ENCODE measurements at places on chromosomes 3 and 15.

DNA sequence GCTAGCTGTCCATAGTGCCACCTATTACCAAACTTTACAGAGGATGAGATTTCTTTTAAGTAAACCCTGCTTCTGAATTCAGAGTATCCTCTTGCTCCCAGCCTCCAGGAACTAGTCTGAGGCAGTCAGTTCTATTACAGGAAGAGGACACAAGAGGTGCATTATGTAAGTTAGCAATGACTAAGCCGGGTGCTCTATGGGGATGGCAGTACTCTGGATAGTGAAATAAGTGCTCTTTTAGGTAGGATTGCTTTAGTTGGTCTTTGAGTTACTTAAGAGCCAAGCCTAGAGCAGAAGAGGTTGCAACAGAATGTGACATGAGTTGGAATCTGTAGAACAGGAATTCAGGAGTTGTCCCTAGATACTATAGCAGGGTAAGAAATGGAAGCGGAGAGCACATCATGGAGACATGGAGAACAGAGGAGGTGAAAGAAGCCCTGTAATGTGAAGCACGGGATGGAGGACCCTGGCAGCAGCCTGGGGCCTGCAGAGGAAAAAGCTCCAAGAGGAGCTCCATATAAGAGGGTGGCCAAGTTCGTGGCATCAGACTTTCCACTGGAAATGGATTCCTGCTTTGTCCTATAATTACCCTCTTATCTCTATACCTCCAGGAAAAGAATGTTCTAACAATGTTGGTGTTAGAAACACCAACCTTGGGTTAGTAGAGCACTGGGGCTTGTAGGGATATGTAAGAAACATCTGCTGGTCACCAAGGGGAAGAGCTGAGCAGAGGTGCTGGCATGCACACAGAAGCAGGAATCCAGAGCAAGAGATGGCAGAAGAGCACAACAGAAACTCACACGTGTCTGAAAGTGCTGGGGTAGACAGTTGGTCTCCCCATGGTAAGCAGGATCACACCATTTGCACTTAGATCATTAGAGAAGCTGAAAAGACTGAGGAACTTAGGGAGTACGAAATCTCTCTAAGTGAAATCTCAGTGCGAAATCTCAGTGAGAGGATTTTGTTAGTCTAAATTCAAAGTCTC lies 851.1 kb downstream of the FHIT start:
- peak; percentile 67 for DNase-seq

- no peak for DNase-seq
Observed at GRCh38 chr3:152291238-152291637, 22.5 kb downstream of the MBNL1 start.

DNA sequence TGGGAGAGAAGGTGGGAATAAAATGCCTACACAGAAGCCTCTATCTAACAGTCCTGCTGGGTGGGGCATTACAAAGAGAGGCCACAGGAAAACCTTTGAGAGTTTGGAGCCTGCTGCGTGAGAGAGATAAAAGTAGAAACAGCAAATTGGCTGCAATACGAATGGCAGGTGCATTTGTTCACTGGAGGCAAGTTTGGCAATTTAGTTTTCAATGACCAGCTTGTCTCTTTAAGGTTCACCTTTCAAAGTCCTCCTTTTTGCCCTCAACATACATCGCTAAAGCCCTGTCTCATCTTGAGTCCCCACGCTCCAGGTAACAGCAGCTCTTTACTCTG lies 405.7 kb downstream of the LSAMP start:
- DNase-seq, result no peak

GRCh38 chr15:66638377-66638776 lies 63.7 kb upstream of the SMAD6 start:
- DNase-seq, result no peak

DNA sequence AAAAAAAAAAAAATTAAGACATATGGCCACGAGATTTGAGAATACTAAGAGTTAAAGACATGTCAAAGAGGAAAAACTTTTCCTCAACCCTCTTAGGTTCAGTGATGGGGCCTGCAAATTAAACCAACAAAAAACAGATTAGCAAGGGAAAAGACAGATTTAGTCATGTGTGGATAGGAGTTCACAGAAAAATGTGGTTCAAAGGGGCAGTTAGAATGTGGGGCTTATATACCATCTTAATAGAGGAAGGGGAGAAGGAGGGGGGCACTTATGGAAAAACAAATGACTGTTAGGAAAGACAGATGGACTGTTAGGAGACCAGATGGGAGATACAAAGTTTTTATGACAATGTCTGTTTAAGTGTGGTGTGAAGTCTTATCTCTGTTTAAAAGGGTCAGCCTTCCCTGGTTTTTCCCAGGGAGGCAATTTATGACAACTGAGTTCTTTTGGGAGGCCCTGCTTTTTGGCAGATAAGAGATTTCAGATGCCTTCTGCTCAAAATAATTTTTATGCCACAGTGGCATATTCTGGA lies 68.7 kb upstream of the FURIN start:
- no peak for DNase-seq

GRCh38 chr15:56733136-56734012 lies at the start of gene ZNF280D:
Gene ZNF280D (minus strand): TSS chr15:56733509. CDS start chr15:56707109, 26,400 bp downstream.
- peak; percentile 79 for DNase-seq

DNA sequence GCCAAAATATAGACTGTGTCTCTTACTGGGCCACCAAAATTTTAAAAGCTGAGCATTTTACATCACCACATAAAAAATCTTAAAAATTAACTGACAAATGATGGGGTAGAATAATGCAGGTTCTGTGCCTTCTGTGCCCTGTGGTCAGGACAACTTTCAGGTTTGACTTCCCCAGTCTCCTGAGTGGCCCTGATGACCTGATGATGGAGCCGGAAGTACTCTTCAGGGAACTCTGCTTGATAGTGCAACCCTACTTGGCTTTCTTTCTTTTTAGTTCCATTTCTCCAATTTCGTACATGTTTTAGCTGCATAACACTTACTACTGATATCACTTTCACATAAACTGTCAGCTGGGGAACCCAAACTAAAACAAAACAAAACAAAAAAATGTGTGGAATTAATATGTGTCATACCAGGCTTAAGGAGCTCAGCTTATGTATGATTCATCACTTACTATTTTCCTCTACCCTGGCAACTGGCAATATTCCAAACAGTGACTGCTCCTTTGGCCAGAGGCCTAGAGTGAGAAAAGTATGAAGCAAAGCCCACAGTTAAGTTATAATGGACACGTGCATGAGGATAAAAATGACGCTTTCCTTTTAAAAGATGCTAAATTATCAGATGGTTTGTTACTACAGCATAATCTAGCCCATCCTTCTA lies 194.3 kb downstream of the BCHE start:
- peak; percentile 24 for DNase-seq

GRCh38 chr15:71054286-71054952 lies 60.9 kb upstream of the THSD4 start:
- no peak for DNase-seq

DNA sequence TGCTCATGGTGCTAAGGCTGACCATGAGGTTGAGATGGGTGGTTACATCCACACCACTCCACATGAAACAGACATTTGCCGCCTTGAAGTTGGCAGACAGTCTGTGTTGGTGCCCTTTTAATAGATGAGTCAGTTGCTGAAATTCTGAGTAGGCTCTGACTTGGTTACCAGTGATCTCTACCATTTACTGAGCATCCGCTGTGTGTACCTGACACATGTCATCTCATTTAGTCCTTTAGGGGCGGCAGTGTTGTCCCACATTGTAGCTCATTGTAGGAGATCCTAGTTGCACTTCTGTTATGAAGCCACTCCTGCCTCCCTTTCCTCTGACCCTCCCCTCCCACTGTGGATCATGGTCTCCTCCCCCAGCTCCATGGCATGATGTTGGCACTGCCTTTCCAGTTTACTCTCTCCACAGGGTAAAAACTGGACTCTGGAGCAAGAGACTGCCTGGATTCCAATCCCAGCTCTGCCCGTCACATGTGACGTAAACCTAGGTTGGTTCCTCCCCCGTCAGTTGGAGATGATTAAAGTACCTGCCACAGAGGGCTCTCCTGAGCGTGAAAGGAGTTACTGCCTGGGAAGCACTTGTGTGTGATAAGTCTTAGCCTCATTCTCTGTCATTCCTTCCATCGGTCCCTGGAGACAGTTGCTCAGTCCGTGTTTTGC lies 21.6 kb downstream of the SLCO3A1 start:
- no peak for DNase-seq

DNA sequence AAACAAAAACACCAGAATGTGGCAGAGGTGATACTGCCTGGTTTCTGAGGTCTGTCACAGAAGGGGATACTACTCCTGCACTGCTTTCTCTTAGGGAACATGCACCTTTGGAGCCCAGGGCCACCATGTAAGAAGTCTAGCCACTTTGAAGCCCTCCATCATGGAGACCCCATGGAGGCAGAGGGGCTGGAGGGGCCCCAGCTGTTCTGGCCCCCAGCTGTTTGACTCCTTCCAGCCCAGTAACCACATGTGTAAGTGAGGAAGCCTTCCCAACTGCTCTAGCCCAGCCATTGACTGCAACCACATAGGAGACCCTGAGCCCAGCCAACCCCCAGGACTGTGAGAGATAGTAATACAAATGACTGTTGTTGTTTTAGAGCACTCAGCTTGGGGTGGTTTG lies 9.0 kb upstream of the IGDCC4 start:
- no peak for DNase-seq

DNA sequence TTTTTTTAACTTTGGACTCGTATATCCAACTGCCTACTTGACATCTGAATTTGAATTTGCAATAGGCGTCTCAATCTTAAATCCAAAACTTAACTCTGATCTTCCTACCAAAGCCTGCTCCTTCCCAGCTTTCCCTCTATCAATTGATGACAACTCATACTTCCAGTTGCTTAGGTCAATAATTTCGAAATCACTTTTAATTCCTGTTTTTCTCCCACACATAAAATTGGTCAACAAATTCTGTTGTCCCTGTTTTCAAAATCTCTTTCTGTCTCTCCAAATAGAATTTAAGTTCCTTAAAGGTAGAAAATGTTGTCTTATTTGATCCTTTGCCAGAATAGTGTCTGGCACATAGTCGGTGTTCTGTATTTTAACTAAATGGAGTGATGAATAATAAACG lies 332.4 kb downstream of the SATB1 start:
- no peak for DNase-seq

GRCh38 chr15:95990833-95991232 lies 339.7 kb upstream of the NR2F2 start:
- DNase-seq, result no peak

GRCh38 chr15:43954181-43954621 lies 127.4 kb downstream of the WDR76 start:
- no peak for DNase-seq

GRCh38 chr3:25658836-25659235 lies 5.9 kb downstream of the TOP2B start:
- no peak for DNase-seq

DNA sequence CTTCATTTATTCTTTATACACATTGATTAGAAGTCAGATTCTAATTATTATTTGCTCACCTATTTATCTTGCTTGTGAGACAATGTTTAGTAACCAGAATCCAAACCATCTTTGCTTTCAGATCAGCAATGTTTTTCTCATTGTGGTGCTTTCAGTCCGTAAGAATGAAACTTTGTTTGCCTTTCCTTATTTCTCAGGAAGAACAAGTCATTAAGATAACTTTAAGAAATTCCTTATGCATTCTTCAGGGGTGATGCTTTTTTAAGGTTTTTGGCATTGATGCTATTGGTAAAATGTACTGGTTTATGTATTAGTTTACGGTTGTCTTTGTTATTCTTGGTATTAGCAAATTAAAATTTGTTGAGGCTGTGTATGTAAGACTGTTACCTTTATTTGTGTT lies 120.8 kb upstream of the POU1F1 start:
- DNase-seq, result no peak

GRCh38 chr3:194224471-194225417 lies 88.8 kb downstream of the HES1 start:
- no peak for DNase-seq

GRCh38 chr3:5185093-5185673 lies 2.3 kb upstream of the EDEM1 start:
- no peak for DNase-seq

- DNase-seq, result no peak
Observed at GRCh38 chr15:65870889-65871533, 1.7 kb downstream of the RAB11A start.

- no peak for DNase-seq
Observed at GRCh38 chr3:143551761-143552160, 296.5 kb downstream of the SLC9A9 start.

DNA sequence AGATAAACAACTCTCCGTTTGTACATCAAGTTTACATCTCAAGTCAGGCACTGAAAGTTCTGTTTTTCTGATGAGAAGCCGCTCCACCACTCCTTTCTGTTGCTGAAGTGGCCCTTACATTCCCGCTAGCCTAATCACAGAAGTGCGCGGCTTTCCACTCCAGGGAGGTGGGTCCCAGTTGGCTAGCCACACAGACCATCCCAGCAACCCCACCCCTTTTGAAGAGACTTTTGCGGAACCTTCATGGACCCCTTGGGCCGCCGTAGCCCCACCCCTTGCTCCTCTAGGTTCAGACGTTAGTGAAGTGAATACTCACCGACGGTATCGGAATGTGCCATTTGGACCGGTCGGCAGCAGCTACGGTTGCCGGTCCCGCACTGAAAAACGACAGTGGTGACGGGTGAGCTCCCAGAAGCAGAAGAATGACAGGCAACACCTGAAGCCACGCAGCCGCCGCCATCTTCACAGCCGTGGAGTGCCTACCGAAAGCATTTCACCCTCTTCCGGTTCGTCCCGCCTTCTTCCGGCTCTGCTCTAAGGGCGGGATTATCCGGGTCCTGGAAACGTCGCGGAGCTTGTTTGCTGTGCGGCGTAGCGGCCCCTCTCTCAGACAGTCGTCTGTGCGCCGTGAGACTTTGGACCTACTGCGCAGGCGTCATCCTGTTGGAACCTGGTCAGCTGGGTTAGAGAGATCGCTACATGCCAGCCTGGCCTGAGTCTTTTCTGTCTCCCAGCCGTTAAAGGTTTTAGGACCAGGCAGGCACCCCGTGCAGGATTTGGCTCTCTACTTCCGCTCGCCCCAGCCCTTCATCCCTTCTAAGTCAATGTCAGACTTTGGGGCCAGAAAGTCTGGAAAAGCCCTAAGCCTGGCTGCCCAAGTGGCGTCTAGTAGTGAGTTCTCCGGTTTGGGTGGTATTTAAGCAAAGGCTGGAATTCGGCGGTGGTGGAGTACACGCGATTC lies at the start of the genes GANC and TMEM87A:
Gene GANC (plus strand): TSS at position 263 of the 961 bp plus-strand sequence. CDS start 1,281 bp downstream, outside the sequence.
Gene TMEM87A (minus strand): TSS at position 495 of the 961 bp plus-strand sequence. CDS start 35 bp downstream, at position 460.
- peak; percentile 95 for DNase-seq

- DNase-seq, result no peak
Observed at GRCh38 chr15:70275461-70276138, 177.9 kb upstream of the TLE3 start.

DNA sequence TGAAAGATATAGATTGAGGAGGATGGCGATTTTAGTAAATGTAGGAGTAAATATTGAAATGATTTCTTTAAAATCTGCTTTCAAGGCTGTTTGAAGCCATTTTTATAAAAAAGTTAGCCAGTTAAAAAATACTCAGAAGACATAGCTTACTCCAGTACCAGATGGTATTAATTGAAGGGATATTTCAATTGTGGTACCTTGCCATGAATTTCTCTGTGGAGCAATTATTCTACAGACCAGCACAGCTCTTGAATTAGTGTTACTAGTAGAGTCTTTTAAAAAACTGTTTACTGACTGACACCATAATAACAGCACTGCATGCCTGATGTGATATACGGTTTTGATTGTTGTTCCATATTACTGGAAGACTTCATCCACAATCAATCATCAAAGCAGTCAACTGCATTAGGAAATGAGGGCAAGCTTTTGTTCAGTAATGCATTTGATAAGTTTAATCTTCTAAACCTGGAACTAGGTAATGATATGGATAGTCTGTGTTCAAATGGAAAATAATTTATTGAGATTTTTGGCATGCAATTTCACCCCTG lies 106.4 kb downstream of the MFSD1 start:
- DNase-seq, result no peak

GRCh38 chr3:126287171-126287535 lies 70.1 kb downstream of the KLF15 start:
- no peak for DNase-seq

- DNase-seq, result no peak
Observed at GRCh38 chr3:43152649-43153048, 46.8 kb upstream of the POMGNT2 start.

All from NCI-H146 (cell line).